ENCODE measurements at places on chromosomes 3 and 15.

DNA sequence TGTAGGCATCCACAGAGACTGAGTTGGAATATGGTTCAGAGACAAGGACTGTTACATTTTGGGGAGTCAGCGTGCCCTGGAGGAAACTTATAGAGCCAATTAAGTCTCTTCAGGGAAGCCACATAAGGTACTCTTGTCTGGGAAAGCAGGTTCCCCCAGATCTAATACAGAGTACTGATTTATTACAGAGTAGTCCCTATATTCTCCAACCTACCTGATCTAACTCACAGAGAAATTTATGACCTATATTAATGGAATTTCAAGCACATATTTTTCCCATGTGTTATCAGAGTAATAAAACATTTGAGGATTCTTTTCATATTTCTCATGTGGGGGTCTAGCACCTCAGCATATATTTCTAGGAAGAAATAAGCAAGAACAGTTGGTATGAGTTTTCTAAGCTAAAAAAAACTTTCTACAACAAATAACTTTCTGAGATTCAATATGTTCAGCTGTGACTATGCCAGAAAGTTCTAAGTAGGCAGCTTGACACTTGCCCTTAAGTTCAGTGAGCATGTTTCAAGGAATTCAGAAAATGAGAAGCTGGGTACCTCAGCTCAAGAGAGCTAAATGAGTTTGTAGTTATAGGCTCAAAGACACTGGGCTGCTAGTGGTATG lies 75.3 kb upstream of the COL8A1 start:
- DNase-seq: peak; percentile 89

DNA sequence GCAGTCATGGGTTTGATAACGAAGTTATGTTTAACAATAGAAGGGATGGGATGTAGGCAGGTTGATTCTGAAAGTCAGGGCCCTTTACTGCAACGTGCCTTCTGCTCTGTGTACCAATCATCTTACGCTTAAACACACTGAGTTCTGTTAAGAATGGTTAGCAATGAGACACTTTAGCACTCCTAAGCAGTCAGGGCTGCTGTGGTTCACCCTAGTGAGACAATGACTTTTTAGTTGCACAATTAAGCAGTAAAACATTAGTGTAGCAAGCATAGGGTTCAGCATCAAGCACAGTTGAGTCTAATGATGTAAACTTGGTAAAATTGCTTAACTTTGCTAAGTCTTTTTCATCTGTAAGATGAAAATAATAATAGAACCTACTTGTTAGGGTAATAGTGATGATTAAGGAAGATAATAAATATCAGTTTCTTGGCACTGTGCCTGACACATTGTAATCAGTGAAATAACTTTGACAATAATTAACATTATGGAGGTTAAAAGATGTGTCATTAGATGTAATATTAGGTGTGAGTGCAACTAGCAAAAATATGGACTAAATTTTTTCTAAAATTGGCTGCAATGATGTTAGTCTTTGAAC lies 484.2 kb upstream of the THBS1 start:
- no peak for DNase-seq

DNA sequence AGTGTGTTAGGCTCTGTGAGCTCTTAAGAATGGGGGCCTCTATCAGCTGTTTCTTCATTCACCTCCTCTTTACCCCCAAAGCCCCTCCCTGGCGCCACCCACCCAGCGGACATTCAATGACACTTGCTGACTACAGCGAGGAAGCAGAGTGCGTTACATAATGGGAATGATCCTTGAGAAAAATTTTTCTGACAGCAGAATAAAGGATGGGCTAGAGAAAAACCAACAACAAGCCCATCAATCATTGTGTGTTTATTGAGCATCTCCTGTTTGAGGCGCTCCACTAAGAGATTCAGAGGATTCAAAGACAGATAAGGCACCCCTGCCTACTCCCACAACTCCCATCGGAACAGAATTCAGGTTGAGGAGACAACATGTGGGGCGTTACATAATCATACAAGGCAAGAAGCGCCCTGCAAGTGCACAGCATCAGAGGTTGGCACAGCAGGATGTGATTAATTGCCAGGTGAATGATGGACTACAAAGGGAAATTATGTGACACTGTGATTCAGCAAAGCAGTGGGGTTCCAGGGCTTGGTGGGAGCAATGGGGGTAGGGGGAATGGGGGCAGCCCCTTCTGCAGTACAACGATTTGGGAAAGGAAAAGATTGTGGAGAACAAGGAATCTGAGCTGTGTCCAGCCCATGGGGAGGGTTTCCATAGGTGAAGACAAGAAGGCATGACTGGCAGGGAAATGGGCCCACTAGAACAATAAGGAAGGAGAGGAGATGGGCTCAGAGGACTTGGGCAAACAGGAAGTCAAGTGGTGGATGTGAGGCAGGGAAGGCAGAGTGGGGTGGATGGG lies 141.3 kb upstream of the ATP2B2 start:
- DNase-seq: no peak

GRCh38 chr3:23161896-23162570 lies 41.1 kb upstream of the UBE2E2 start:
- DNase-seq: no peak

GRCh38 chr3:58568572-58569286 lies 8.5 kb downstream of the FAM107A start:
- DNase-seq: peak; percentile 64

GRCh38 chr15:40282147-40282868 lies 556 bp downstream of the ANKRD63 start:
- DNase-seq: no peak

GRCh38 chr3:97763586-97764406 lies 762 bp upstream of the ARL6 start:
- no peak for DNase-seq

GRCh38 chr3:13950042-13950441 lies 70.2 kb upstream of the WNT7A start:
- no peak for DNase-seq

DNA sequence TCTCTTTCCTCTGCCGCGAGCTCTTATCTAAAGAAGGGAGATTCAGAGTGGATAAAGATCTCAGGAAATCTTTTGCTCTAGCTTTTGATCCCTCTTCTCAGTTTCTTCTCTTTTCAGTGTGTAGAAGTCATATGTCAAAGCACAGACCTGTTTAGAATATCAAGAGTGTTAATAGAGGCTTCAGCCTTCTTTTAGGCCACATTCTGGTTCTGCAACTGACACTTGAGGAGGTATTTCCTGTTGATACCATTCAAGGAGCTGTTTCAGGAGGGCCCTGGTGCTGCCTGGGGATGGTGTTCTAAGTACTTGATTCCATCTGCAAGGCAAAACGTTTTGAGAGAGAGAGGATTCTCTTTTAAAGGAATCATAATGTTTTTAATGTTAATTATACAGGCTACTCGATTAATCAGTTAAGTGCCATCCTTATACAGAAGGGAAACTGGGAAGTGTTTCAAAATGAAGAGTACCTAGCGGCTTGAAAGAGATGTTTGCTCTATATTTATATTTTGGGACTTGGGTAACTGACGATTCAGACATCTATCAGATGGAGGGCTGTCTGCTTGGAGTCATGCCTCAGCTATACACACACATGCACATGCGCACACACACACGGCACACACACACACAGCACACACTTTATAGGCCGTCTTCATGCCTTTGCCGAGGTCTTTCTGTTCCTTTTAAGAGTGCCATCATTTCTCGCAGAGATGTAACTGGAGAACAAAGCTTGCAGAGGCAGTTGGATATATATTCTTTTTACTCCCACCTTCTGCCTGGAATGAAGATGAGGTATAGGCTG lies 313.9 kb downstream of the PTPRG start:
- peak; percentile 47 for DNase-seq
